T1000 (cell line): ENCODE measurements at places on chromosomes 6 and 20.

DNA sequence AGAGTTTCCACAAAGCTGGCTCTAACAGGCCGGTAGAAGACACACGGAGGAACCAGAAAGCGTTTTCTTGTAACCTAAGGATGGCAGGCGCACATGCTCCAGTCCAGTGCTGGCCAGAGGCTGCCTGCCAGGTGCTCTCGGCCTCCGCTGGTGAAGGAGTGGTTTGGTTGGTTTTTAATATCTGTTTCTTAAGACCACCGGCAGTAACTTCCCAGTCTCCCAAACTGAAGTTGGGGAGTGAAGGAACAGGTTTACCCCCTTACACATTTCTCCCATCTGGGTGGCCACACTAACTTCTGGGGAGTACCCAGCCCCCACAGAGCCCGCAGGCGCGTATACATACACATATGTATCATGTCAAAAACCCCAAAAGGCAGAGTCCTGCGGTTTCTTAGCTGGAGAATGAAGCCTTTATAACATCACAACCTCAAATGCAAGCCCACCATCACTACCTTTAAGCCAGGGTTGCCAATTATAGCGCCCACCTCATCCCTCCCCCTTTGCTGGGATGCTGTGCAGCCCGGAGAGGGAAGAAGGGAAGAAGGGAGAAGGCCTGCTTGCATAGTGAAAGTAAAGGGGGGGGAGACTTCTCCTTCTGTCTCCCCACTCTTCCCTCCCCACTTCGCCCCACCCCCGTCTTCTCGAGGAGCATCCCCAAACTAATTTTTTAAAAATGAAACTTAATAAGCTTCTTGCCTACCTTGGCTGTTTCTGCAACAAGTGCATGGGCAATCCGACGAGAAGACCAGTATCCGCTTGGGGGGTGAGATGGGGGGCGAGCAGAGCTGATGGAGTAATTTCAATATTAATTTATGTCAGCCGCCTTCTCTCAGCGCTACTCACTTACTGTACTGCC, 1.0 kb downstream of the TRERF1 start:
- no peak for DNase-seq

GRCh38 chr6:21098744-21099143, 494.8 kb upstream of the SOX4 start:
- no peak for DNase-seq

- no peak for DNase-seq
Observed at GRCh38 chr6:105967917-105968602, 118.1 kb upstream of the PRDM1 start.

- no peak for DNase-seq
Observed at GRCh38 chr6:57207872-57208271, 14.2 kb downstream of the RAB23 start.

GRCh38 chr6:15672818-15673217, 10.0 kb upstream of the DTNBP1 start:
- DNase-seq = no peak

DNA sequence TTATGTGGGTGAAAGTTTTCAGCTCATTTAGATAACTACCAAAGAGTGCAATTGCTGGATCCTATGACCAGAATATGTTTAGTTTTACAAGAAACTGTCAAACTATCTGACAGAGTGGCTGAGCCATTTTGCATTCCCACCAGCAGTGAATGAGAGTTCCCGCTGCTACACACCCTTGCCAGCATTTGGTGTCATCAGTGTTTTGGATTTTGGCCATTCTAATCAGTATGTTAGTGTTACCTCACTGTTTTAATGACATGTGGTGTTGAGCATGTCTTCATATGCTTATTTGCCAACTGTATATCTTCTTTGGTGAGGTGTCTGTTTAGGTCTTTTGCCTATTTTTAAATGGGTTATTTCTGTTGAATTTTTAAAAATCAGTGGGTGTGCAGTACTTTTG, 120.9 kb downstream of the CFAP61 start:
- DNase-seq = no peak

DNA sequence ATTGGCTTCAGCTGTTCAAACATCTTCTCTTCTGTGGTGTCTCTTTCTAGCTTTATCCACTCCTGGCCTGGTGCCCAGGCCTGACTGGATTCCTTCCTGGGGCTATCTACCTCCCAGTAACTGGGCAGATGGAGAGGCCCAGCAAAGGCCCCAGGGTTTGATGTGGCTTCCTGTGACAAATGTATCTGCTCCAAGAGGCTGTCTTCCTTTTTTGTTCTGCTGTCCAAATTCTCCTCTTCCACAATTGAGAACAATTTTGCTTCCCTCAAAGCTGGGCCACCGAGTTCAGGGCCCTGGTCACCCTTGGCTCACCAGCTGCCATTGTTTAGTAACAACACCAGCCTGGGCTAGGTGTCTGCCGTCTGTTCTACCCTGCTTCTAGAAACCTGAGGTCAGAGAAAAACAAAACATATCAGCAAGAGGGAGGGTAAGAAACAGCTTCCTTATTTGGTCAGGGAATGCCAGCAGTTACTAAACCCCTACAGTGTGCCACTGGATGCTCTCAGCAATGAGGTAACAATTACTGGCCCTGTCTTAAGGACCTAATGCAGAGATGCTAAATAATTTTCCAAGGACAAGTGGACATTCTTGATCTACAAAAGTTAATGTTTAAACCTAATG, 3.9 kb downstream of the ZFP57 start:
- DNase-seq = no peak

DNA sequence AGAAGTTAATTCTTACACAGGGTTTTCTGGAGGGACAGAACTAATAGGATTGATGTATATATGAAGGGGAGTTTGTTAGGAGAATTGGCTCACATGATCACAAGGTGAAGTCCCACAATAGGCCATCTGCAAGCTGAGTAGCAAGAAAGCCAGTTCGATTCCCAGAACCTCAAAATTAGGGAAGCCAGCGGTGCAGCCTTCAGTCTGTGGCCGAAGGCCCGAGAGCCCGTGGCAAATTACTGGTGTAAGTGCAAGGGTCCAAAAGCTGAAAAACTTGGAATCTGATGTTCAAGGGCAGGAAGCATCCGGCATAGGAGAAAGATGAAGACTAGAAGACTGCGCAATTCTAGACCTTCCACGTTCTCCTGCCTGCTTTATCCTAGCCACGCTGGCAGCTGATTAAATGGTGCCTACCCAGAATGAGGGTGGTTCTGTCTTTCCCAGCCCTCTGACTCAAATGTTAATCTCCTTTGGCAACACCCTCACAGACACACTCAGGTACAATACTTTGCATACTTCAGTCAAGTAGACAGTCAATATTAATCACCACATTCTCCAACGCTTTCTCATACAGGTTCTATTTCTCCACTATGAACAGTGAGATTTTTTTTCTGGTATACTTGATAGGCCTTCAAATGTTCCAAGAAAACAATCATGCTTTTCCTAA, 357.0 kb downstream of the LAMA2 start:
- no peak for DNase-seq
